Aortic smooth muscle cell (primary cell): ENCODE measurements at places on chromosomes 7 and 10. TPM values are rescaled to one million over a fixed set of nuclear protein-coding genes. Genes with fewer than 3 reads are reported as not detected.

Gene CLDN3
- not detected in 2 replicates for total RNA-seq

Gene CALCR
- not detected in 2 replicates for total RNA-seq

Gene GJD4
- total RNA-seq: not detected in 2 replicates

Gene ADCY1
- total RNA-seq: 0.12 and 0.13 TPM in 2 replicates

Gene EXOC6
- total RNA-seq: 14.5 and 16.8 TPM in 2 replicates

Gene NUTM2E
- under 0.01 and 0.19 TPM in 2 replicates for total RNA-seq

Gene SLC13A1
- not detected in 2 replicates for total RNA-seq

Gene DRGX
- not detected in 2 replicates for total RNA-seq

Gene CYP3A7
- not detected in 2 replicates for total RNA-seq

Gene CALML3
- total RNA-seq: not detected in 2 replicates
